Stimulated activated CD8-positive, alpha-beta memory T cell treated with anti-CD3 and anti-CD28 coated beads, Interleukin-15, amount 100 ng/mL, for 48 hours (primary cell): ENCODE measurements at places on chromosomes 6 and 20.

- DNase-seq, result no peak
Measured at GRCh38 chr6:112603726-112604125, 256.6 kb downstream of the RFPL4B start.

DNA sequence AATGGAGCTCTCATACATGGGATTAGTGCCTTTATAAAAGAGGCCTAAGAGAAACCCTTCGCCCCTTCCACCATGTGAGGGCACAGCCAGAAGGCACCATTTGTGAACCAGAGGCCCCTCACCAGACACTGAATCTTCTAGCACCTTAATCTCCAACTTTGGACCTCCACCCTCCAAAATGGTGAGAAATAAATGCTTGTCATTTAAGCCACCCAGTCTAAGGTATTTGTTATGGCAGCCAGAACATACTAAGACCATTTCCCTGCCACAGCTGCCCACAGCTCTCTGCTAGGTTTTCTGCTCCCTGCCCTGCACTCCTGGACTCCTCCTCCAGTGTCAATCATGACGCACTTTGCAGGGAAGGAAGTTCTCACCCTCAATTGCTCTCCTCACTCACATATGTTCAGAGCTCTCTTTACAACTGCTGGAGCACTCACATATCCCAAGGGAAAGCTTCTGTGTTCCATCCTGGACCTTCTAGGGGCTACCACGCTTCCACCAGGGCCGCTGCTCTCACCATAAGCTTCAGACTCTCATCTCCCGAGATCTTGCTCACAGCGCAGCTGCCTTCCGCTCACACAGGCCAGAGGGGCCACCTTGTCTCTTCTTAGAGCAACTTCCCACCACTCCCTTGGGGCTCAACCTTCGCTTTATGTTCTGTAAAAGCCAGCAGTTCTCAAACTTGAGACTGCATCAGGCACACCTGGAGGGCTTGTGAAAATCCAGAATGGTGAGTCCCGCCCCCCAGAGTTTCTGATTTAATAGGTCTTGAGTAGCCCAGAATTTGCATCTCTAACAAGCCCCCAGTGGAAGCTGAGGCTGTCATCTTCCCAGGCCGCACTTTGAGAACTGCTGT, 1.6 kb upstream of the LY86 start:
- no peak for DNase-seq

DNA sequence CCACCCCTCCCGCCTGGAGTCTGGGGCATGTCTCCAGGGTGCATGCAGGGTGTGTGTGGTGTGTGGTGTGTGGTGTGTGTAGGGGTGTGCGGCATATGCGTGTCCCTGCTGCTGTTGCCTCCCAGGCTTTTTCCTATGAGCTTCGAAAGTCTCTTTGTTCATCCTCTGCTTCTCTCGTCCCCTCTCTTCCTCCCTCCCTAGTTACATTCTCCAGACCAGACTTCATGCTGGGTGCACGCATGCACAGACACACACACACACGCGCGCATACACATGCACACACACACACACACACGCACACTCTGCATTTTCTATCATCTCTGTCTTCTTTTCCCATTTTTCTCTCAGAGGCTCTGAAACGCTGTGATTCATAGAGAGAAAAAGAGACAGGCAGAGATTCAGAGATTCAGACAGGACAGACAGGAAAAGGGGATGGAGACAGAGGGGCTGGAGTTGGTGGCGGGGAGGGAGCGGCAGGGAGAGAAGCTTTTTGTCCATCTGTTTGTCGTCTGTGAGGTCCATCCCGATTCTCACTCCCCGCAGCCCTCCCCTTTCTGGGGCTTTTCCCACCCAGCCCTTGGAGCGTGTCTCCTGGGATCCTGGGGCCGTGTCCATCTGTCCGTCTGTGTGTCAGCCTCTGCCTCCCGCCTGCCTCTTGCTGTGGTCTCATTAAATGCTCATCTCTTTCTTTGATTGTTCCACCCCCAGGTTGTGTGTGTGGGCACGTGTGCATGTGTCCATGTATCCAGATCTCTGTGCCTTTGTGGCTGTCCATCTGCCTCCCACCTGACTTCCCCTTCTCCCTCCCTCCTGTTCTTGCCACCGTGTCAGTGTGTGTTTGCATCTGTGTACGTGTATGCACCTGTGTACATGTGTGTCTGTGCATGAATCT, 62.6 kb downstream of the SRC start:
- no peak for DNase-seq

DNA sequence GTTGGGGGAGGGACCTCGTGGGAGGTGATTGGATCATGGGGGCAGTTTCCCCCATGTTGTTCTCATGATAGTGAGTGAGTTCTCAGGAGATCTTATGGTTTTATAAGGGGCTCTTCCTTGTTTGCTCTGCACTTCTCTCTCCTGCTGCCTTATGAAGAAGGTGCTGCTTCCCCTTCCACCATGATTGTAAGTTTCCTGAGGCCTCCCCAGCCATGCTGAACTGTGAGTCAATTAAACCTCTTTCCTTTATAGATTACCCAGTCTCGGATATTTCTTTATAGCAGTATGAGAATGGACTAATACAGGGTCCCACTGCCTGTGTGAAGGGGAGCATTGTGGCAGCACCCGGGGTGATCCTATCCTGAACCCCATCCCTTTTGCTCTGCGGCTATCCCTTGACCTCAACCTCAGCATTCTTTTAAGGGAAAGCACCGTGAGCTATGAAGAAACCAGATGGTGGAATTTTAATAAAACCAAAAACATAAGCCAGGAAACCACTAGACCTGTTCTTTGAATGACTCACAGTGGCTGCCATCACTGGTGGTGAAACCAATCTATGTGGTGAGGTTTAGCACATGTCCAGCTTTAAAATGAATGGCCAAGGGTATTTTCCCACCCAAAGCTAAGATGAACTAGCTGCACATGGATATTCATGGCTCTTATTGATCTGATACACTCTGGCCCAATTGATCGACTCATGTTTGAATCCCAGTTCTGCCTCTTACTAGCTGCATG, 62.2 kb downstream of the ZDHHC14 start:
- no peak for DNase-seq

DNA sequence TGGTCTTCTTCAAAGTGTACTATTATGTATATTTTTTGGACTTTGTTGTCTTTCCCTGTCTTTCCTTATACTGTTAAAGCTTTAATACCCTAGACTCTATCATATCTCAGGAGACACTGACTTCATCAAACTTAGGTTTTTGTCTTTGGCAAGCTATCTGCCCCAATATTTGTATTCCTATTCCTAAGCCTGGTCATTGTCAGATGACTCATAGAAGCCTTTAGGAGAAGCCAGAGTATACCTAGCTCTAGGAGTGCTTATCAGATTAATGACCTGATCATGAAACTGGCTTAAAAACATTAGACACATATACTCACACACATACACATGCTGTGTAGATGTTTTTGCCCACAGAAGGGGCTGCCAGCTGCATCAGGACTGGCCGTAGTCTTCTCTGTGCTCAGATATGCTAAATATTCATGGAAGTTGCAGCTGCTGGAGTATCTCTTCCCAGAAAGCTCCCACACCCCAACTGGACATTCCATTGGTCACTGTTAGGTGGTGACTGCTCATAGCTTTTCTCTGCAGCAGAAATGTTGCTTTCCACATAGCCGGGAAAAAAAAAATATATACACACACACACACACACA, 102.0 kb downstream of the ANKS1A start:
- no peak for DNase-seq

- no peak for DNase-seq
Measured at GRCh38 chr6:7042056-7042653, 65.6 kb upstream of the RREB1 start.

DNA sequence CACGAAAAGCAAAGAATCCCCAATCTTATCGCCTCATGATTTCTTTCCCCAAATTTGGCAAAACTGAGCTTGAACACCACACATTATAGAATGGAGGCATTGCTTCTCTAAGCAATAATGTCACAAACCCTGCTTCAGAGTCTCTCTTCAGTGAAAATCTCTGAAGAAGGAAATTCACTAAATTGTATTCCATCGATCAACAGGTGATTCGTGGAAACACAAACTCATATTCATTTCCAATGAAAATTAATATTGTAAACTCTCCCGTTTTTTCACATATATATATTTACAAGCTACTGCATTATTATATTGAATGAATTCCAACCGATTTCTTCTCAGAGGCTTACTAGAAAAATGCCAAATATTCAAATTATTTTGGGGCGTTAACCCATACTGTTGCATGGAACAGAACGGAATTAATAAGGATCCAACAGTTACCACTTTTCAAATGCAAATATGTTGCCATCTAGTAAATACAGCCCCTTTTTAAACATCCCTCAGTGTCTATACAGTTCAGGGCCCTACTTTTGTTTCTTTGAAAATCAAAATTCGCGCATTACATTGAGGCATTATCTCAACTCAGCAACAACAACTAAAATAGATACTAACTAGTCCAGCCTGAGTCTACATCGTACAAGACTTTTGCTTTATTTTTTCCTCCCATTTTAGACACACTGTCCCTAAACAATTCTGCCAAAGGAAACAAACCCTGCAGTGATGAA, 1.3 kb downstream of the KIF13A start:
- no peak for DNase-seq

DNA sequence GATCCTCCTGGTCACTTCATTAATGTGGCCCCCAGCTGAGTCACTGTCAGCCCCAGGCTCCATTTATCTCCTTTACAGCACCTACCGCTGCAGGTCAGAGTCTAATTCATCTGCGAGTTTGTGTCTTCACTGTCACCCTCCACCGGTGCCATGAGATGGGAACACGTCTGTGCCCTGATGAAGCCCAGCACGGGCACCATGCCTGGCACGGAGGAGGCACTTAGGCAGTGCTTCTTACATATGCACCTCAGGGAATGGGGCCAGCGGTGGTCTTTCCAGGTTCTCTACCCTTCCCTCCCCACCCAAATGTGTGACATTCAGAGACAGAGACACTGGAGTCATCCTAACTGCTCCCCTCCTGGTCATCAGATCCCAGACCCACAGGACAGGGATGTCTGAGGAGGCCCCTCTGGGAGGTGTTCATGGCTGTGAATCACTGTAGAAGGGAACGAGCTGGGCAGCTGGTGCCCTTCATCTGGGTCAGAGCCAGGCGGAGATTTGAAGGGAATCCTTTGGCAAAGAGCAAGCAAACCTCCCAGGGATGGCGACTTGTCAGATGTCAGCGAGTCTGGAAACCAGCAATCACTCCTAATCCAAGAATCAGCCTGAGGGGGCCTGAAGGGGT, 364.6 kb downstream of the PREX1 start:
- DNase-seq, result no peak

GRCh38 chr20:25058847-25059810, 1.2 kb upstream of the ACSS1 start:
- no peak for DNase-seq

DNA sequence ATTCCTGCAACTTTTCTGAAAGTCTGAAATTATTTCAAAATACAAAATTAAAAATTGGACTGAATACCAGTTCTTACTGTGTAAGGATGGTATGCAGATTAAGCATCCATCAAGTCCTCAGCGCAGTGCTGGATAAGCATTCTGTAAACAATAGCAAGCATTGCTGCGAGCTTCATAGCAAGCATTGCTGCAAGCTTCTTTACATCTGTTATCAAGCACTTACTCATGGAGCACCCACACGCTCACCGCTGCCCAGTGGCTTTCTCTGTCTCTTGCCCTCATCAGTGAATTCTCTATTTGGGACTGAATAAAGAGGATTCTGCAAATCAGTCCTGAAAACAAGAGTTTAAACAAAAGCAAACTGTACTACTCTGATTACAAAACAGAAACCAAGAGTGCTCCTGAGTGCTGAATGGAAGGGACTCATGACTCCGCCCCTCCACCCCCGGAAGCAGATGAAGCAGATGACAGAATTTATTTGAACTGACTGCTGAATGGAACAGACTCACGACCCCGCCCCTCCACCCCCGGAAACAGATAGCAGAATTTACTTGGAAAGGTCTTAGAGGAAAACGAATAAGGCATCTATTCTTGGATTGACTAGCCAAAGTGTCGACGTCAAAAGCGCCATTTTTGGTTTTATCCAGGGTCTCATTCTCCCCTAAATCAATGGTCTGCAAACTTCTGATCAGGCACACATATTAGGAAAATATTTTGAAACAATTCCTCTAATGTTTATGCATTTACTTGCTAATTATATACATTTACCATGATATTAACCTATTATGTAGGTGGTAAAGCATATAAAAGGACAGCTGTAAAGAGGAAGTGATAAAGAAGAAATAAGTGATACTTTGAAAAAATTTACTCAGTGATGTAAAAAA, 22.1 kb upstream of the EYA2 start:
- DNase-seq, result no peak

- no peak for DNase-seq
Measured at GRCh38 chr6:85637579-85637978, 5.1 kb downstream of the SYNCRIP start.

DNA sequence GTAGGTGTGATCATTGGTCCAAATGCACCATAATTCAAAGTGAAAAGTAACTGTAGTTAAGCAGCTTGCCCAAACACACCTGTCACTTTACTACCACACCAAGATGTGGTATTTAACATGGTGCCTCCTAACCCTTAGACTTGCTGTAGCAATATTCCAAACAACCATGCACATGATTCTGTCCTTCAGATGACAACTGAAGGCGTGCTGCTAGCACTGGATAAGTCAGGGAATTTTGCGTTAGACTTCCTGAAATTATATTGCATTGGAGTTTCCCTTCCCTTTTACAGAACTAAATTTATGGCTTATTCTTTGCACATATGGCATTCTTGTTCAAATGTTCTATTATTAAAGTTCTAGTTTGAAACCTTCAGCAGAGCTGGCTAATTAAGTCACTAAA, 106.2 kb downstream of the ARHGAP18 start:
- no peak for DNase-seq
